ENCODE measurements at places on chromosomes 6 and 20.

DNA sequence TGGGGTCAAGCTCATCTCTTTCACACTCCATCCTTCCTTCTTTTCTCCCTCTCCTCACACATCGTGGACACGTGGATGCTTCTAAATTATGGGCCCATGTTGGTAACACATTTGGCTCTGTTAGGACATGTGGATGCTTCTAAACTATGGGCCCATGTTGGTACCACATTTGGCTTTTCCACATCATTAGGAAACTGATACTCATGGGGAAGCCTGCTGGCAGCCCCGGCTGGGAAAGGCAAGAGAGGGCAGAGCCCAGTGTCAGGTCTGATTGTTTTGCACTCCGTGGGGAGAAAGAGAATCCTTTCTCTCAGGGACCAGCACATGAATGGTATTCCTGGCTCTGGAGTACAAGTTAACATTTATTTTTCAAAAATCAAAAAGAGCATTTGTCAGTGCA is 4.0 kb upstream of the CST1 start:
- DNase-seq, result no peak

GRCh38 chr20:32278199-32278643 is 770 bp downstream of the KIF3B start:
- DNase-seq, result no peak

- DNase-seq, result no peak
Observed at GRCh38 chr6:160315310-160315709, 32.9 kb upstream of the SLC22A3 start.

- peak; percentile 70 for DNase-seq
Observed at GRCh38 chr20:3471397-3472021, 691 bp downstream of the ATRN start.

GRCh38 chr6:22788038-22788437 is 218.7 kb downstream of the HDGFL1 start:
- DNase-seq, result no peak

DNA sequence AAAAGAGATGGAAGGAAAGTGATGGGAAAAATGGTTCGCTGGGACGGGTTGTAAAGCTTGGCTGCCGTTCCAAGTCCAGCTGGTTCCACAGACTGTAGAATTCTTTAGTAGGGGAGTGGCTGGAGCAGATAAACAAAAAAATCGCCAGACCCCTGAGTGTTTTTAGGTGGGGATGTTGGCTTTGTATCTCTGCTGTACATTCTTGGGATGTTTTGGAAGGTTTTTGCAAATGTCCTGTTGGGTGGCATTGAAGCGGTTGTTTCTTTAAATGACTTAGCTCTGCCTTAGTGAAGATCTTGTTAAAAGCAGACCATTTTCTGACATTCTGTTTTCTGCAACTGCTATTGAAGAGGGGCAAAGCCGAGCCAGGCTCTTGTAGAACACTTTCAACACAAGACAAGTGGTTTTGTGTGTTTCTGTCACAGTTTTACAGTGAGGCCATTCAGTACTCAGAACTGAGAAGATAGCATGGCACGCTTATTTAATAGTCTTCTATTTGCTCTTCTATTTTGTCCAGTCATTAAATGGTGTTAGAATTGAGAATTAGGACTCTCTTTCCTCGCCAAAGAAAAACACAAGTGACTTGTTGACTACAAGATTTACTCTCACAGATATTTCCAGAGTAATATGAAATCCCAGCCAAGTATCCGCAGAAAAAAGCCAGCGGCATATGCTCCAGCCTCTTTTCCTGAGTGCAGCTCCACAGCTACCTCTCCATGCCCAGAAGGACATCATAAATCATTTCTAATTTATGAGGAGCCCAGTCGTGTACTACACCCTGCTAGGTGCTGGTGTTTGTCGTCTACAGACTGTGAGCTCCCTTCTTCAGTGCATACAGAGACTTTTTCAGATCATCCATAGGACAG is 65.8 kb downstream of the PHACTR2 start:
- no peak for DNase-seq

GRCh38 chr6:112717856-112718255 is 370.7 kb downstream of the RFPL4B start:
- DNase-seq, result no peak

GRCh38 chr6:110625883-110626282 is 149.5 kb upstream of the SLC22A16 start:
- DNase-seq, result no peak

DNA sequence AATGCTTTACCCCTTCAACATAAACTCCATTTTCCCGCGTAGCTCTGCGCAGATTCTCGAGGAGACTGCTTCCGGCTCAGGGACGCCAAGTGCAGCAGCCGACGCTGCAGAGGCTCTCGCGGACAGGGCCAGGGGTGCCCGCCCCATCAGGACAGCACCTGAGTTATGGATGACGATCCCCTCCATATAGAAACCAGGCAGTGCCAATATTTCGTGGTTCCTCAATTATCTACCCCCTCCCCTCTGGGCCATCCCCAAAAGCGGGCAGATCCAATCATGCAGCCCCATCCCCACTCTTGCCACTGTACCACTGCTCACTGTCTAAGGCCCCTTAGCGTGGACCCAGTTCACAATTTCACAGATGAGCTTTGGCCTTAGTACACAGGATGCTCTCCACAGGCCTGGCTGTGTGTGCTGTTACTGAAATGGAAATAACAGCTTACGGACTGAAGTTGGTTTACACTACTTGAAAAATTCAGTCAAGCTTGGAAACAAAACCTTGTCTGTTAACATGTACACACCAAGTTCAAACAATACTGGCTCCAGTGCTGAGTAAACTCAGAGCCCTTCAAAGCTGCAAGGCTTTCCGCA is 74.5 kb downstream of the DACT2 start:
- DNase-seq, result no peak

GRCh38 chr20:51116765-51117686 is 94.1 kb upstream of the KCNG1 start:
- DNase-seq, result no peak

GRCh38 chr6:145352382-145353080 is 382.8 kb downstream of the EPM2A start:
- DNase-seq, result no peak

GRCh38 chr20:58853466-58853865 is 950 bp downstream of the GNAS start:
- DNase-seq, result no peak

DNA sequence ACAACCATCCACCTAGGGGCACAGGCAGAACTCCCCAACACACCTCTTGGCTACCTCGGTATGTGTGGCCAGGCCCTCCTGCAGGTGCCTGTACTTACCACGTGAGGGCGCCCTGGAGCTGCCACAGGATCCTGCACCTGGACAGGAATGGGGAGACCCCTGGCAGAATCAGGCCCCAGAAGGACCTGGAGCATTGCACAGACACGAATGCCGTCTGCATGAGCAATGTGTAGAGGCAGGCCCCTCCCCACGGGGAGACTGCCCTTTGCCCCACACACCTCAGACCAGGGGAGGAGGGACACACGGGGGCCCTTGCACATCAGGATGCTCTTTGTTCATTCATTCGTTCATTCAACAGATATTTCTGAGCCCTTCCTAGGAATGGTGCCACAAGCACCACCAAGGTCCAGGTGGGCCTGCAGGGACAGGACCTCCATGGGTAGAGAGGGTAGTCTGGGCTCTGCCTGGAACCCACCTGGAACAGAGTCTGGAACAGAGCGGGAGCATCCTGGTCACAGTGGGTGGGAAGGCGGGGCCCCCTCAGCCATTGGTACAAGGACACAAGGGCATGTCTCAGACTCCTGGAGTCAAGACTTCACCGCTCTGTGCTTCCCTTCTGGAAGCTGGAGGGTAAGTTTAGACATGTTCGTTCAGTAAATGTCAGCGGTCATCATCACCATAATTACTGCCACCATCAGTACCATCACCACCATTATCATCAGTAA is 32.3 kb downstream of the YTHDF1 start:
- no peak for DNase-seq

- DNase-seq, result no peak
Observed at GRCh38 chr20:8049310-8049709, 29.7 kb upstream of the TMX4 start.

DNA sequence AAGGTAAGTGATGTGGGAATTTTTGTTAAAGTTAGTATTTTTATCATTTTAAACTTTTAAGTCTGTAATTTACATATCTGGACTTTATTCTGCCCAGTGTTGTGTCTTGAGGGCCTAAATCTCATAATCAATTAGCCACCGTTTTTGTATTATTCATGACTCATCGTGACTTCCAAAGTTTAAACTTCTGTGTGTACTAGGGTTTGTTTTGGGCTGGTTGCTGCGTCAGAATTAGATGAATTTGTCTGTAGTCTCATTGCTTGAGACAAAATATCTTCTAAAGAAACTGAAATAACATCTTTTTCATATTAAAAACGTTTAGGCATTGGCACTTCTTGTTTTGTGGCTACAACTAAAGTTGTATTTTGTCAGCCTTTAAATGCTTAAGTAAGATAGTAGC is 41.3 kb downstream of the CDYL start:
- no peak for DNase-seq

- no peak for DNase-seq
Observed at GRCh38 chr6:52233975-52234823, 10.1 kb downstream of the IL17F start.

DNA sequence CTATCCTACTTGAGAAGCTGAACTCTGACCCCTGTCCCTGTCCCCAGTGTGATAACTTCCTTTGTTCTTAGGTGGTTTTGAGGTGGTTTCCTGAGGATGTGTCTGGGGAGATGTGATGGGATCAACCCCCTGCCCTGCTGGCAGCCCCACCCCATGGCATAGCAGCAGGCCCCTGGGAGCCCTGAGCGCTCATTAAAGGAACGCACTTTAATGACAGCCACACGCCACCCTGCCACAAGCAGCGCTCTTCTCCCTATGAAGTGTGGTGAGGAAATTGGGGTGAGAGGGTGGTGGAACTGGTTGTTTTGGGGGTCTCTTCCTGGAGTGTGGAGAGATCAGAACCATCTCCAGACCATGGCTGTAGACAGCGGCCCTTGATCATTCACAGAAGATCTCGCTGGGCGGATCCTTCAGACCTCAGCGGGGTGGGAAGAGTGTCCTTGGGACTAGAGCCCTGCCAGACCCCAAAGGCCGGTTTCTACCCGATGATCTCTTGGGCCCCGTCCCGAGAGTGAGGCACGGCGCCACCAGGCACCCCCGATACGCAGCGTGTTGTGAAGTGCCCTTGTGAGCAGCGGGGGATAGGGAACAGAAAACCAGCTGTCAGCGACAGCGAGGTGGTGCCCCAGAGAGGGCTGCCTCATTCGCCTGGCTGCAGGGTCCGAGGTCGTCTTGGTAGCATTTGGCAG is 45.4 kb downstream of the SYNJ2 start:
- DNase-seq, result no peak

DNA sequence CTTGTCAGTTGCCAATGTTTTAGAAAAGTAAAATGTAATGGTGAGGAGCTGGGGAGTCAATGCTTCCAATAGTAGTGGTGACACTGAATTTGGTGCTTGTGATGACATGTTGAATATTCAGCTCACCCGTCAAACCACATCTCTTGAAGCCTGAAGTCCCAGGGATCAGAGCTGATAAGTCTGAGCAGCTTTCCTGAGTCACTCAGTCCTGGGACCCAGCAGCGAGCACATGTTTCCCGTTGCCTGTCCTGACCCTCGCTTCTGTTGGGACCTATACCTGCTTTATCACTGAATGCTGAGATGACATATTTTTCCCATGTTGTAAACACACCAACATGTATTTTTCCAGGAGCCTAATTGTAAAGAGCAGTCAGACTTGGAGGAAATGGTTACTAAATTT is 693.6 kb downstream of the QKI start:
- no peak for DNase-seq

- DNase-seq, result no peak
Observed at GRCh38 chr6:3393836-3394202, 63.0 kb downstream of the SLC22A23 start.

DNA sequence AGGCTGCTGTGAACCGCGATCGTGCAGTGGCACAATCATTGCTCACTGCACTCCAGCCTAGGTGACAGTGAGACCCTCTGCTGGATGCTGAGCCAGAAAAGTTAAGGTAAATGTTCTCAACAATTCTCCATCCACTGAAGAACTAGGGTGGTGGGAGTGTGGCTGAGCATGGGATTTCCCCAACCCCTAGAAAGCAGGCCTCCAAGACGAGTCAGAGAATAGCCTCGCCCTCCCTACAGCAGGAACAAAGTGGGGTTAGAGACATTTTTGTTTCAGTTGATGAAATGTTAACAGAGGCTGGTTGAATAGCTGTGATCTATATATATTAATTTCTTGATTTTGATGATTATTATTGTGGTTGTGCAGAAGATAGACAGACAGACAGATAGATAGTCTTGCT is 6.1 kb upstream of the ALDH8A1 start:
- no peak for DNase-seq

DNA sequence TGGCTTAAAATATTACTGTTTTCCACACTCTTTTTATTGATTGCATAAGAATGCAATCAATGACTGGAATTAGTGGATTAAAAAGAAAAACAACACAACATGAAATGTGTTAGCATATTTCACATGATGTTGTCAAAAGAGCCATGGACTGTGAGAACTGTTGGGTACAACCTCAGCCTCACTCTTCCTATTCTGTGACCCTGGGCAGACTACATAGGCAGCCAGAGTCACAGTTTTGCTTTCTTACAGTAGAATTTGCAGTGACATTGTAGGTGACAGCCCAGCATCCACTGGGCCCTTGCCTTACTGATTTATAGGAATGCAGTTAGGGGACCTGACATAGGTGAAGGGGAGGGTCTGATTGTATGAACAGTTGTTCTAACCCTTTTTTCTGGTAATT is 471.4 kb upstream of the SLC35B3 start:
- DNase-seq, result no peak

- DNase-seq, result no peak
Observed at GRCh38 chr6:37727996-37728395, 30.3 kb upstream of the MDGA1 start.

- DNase-seq, result no peak
Observed at GRCh38 chr6:165850434-165851019, 187.5 kb upstream of the PDE10A start.

- no peak for DNase-seq
Observed at GRCh38 chr6:31025595-31025994, 15.3 kb downstream of the MUC22 start.

- no peak for DNase-seq
Observed at GRCh38 chr6:148247386-148248063, 95.1 kb upstream of the SASH1 start.

GRCh38 chr20:64024141-64024990 is 11.6 kb upstream of the C20orf204 start:
- no peak for DNase-seq

- no peak for DNase-seq
Observed at GRCh38 chr6:126232671-126233070, 107.2 kb upstream of the CENPW start.

GRCh38 chr6:73694711-73695411 is 1.1 kb upstream of the CD109 start:
- DNase-seq, result no peak

GRCh38 chr6:101758368-101758767 is 364.9 kb downstream of the GRIK2 start:
- no peak for DNase-seq

GRCh38 chr20:4568361-4568959 is 153.2 kb upstream of the PRND start:
- DNase-seq, result no peak
